ENCODE measurements at places on chromosomes 5 and 9.

- DNase-seq = peak; percentile 30
Observed at GRCh38 chr5:150058480-150059126, 27.8 kb downstream of the CSF1R start.

- DNase-seq = no peak
Observed at GRCh38 chr5:5155617-5156016, 15.5 kb downstream of the ADAMTS16 start.

- no peak for DNase-seq
Observed at GRCh38 chr9:135696446-135696845, 2.8 kb downstream of the SOHLH1 start.

DNA sequence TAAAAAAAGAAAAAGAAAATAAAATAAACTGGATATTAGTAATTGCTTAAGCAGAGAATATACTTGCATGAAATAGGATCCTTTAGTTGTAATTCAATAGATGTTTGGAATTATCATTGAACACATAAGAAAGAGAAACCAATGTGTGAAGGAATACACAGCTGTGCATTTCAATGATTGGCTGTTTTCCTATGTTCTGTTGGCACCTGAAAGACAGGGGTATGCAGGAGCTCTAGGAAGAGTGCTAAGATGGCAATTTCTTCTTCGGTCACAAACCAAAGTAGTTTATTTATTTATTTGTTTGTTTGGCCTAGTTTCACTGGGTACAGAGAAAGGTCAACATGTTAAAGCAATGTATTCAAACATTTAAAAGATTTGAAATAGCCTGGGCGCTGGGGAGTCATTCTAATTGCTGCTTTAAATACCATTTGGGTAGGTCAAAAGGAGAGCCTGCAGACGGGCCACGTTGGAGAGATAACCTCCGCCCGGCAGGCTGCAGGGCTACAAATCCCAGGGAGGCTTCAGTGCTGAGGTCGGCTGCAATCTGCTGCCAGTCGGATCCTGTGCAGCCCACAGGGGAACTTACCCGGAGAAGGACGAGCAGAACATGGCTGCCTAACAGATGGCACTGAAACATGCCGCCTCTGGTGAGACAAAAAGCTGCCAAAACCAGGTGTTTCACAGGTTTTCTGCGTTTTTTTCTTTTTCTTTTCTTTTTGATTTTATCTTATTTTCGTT is 154.2 kb upstream of the TYRP1 start:
- no peak for DNase-seq

Data from cerebellum (tissue), 4 donors.